ENCODE measurements at places on chromosomes 11 and 22. TPM values are rescaled to one million over a fixed set of nuclear protein-coding genes. Genes with fewer than 3 reads are reported as not detected.

- no peak for ATAC-seq
Observed at GRCh38 chr11:120167659-120168058, 29.7 kb upstream of the TRIM29 start.

- ATAC-seq = no peak
Observed at GRCh38 chr11:74950374-74950969, 1.4 kb downstream of the SPCS2 start.

DNA sequence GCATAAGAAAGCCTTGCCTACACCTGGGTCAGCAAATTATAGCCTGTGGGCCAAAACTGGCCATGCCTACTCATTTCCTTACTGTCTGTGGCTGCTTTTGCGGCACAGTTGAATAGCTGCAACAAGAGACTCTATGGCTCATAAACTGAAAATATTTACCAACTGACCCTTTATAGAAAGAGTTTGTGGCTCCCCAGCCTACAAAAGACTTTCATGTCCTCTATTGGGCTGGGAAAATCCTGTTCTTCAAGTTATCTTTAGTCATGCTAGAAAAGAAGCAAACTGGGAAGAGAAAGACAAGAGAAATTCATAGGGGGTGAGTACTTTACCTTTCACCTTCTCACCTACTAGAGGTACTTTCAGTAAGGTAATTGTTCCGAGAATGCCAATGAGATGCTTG is 175.1 kb downstream of the SWAP70 start:
- no peak for ATAC-seq

DNA sequence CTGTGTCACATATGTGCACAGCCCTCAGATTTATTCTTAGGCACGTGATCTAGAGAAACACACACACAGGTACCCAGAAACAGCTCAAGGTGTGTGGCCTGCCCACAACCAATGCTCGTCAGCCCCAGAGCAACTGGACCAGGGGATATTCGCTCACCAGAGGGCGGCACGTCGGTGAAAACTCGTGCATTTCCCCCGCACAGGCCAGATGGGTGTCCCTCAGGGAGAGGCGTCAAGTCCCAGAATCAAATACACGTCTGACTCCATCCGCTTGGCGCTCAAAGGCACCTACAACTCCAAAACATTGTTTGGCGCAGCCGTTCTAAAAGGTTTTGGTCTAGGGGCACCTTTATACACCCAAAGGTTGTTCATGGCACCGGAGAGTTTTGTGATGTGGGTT is 429.0 kb downstream of the BRD1 start:
- ATAC-seq = no peak

DNA sequence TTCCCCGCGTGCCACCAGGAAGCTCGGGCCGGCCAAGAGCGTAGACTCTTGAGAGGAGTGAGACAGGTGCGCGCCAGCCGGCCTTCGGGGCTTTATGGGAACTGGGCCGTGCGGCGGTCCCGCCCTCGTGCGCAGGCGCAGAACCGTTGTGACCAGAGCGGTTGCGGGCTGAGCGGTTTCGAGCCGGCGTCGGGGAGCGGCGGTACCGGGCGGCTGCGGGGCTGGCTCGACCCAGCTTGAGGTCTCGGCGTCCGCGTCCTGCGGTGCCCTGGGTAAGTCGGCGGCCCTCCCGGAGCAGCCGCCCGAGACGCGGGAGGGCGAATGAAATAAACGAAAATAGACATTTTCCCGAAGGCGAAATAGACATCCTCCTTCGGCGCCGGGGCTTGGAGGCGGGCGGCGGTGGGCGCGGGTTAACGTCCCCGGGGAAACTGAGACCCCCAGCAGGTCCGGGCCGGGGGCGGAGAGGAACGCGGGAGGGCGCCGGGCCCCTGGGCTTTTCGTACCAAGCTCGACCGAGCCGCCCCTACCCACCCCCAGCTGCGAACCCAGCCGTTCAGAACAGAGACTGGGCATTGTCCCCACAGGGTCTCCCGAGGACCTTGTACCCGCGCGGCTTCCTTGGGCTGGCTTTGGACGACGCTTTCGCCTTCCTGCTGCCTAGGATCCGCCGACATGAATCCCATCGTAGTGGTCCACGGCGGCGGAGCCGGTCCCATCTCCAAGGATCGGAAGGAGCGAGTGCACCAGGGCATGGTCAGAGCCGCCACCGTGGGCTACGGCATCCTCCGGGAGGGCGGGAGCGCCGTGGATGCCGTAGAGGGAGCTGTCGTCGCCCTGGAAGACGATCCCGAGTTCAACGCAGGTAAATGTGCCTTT is at the start of gene ASRGL1:
Gene ASRGL1 (plus strand): TSS at position 146 of the 879 bp plus-strand sequence. CDS start 530 bp downstream, at position 676.
- ATAC-seq = peak; percentile 86

DNA sequence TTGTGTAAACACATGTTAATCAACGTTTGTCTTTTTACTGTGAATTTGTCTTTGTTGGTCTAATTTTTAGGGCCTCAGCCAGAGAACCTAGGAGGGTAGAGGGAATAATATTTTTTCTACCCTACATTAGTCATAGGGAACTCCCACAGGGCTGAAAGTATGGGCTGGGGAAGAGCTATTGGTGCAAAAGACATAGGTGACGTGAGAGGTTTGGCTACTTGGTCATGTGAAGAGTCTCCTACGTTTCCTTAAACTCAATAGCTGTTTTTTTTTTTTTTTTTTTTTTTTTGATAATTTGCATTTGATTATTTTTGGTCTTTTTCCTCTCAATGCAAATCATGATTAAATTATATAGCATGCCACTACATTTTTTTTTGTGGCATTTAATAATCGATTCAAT is 15.9 kb upstream of the MMP7 start:
- no peak for ATAC-seq

DNA sequence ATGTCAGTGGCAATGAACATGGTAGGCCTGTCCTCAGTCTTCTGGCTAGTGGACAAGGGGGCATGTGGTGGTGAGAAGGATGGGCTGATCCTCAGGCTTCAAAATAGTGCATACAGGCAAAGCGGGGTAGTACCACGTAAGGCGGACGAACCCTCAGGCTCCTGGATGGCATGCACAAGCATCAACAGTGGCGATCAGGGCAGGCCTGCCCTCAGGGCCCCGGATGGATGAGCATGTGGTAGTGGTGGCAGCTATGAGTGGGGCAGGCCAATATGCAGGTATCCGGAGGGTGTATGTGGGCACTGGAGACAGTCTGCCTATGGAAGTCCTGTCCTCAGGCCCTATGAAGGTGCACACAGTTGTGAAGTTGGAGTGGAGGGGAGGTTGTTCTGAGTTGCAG is 163.8 kb downstream of the GUCY1A2 start:
- no peak for ATAC-seq

- ATAC-seq = no peak
Observed at GRCh38 chr11:62726915-62727164, 417 bp downstream of the HNRNPUL2 start.

GRCh38 chr22:36103891-36104290 is 56.7 kb downstream of the APOL3 start:
- no peak for ATAC-seq

- peak; percentile 4 for ATAC-seq
Observed at GRCh38 chr11:134762248-134763029, 350.4 kb upstream of the B3GAT1 start.

DNA sequence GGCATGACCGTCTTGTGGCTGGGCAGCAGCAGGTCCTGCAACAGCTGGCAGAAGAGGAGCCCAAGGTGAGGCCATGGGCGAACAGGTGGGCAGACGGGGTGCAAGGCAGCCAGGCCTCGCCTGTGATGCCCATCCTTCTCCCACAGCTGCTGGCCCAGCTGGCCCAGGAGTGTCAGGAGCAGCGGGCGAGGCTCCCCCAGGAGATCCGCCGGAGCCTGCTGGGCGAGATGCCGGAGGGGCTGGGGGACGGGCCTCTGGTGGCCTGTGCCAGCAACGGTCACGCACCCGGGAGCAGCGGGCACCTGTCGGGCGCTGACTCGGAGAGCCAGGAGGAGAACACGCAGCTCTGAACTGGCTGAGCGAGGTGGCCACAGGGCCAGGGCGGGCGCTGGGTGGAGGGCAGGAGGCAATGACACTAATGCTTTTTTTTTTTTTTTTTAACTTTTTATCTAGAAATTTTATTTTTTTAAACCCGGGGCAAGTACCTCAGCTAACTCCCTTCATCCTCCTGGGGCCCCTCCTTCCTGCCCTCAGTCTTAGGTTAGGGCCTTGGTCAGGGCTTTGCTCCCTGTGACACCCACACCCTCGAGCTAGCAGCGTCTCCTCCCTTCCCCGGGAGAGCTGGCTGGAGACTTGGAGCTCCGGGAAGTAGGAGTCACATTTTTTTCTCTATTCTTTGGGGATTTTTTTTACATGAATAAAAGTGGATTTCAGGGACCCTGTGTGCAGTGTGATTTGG is 16.0 kb downstream of the PLCB3 start:
- no peak for ATAC-seq

GRCh38 chr11:71486320-71486719 is 33.3 kb downstream of the NADSYN1 start:
- ATAC-seq = no peak

GRCh38 chr11:111189466-111189865 is 56.1 kb upstream of the POU2AF2 start:
- ATAC-seq = no peak

- ATAC-seq = no peak
Observed at GRCh38 chr11:30485756-30486155, 100.4 kb downstream of the MPPED2 start.

GRCh38 chr11:59173080-59173963 is 1.4 kb downstream of the DTX4 start:
- ATAC-seq = peak; percentile 25

DNA sequence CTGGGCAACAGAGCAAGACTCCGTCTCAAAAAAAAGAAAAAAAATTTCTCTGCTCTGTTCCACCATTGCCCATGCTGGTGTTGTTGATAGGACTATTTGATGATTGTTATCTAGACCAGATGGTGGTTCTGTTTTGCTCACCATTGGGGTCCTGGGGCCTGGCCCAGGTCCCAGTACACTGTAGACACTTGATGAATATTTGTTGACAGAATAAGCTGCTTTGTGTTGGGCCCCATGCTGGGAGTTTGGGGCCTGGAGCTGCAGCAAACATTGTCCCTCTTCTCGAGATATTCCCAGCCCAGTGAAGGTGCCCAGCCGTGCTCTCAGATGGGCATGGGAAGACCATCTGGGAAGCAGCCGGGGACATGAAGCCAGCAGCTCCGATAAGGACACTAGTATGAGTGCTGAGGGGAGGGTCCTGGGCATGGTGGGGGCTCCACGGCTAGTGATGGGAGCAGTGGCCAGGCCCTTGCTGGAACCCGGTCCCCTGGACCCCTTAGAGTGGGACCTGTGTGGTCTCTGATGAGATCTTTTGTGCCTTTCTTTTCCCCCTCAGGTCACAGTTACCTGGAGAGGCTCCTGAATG is 13.6 kb downstream of the INCENP start:
- no peak for ATAC-seq

GRCh38 chr11:77289737-77290136 is 11.7 kb downstream of the GDPD4 start:
- no peak for ATAC-seq

DNA sequence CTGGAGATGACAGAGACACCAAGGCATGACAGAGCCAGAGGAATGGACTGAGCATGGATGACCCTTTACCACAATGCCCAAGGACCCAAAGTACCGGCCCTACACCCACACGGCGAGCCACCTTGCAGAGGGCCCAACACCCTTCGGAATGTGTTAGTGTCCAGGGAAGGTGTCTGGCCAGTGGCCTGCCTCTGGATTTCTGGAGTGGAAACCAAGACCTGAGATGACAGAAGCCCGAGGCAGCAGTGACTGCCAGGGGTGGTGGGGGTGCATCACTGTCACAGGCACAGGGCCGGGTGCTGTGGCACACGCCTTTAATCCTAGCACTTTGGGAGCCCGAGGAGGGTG is 28.7 kb downstream of the PDGFB start:
- no peak for ATAC-seq

GRCh38 chr22:19066531-19067271 is 55.5 kb downstream of the DGCR2 start:
- no peak for ATAC-seq

DNA sequence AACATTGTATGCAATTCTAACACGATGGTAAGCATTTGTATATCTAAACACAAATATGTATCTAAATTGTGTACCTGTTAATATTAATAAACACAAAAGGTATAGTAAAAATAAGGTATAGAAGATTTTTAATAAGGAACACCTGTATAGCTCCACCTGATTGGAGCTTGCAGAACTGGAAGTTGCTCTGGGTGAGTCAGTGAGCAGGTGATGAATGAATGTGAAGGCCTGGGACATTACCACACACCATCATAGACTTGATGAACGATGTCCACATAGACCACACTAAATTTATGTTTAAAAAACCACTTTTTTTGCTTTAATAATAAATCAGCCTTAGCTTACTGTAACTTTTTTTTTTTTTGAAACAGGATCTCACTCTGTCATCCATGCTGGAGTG is 97.6 kb upstream of the CLMP start:
- no peak for ATAC-seq

DNA sequence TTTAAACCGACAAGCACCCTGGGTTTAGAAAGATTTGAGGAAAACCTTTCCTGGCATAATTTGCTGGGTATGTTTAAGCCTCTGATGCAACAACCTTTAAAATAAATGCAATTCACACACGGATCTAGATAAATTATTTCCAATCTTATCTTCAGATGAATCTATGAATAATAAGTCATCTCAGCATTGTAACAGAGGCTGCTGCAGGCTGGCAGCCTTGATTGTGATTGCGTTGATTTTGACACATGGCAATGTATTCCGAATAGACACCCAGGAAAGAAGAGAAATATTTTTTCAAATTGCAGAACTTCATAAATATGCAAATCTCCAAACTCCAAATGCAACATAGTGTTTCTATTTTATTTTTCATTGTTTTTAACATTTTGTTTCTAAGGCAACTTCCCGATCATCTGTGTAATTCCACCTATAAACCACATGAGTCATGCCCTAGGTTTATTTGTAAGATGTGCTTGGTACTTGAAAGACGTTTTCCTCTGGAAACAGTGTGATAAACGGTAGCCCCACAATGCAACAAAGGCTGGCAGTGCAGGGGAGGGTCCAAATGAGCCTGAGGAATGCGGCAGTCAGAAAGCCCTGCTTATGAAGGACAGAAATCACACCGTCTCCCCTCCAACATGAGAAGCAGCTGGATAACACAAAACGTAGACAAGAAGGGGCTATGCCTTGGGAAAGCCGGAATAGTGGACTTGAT is 359.0 kb downstream of the BRD1 start:
- no peak for ATAC-seq

DNA sequence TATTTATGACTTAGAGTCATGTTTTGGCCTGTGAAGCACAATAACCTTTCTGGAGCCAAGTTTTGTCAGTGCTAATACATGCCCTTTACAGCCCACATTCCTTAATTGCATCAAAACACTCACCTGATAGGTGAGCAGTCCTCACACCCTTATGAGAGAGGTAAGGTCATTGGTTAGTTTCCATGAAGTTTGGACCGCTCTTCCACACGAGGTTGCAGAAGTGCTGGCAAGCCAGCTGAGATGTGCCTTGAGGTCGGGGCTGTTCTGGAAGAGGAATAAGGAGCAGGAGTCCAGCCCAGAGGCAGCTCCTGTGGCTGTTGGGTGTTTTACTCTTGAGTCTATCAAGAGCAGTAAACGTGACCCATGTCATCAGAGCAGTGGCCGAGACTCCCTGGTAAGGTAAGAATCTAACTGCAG is 76.3 kb downstream of the CYB5R2 start:
- ATAC-seq = no peak

Gene SCGB1A1
- total RNA-seq = not detected

Gene ZC3H12C
- total RNA-seq = 9.2 TPM

Gene TEX12
- total RNA-seq = 0.17 TPM

Gene TOP3B
- total RNA-seq = 41.2 TPM

Gene PATE2
- total RNA-seq = 0.62 TPM

Gene PLAAT3
- total RNA-seq = 3.7 TPM

Data from motor neuron (in vitro differentiated cells).